ENCODE measurements at places on chromosomes 1 and 21.

DNA sequence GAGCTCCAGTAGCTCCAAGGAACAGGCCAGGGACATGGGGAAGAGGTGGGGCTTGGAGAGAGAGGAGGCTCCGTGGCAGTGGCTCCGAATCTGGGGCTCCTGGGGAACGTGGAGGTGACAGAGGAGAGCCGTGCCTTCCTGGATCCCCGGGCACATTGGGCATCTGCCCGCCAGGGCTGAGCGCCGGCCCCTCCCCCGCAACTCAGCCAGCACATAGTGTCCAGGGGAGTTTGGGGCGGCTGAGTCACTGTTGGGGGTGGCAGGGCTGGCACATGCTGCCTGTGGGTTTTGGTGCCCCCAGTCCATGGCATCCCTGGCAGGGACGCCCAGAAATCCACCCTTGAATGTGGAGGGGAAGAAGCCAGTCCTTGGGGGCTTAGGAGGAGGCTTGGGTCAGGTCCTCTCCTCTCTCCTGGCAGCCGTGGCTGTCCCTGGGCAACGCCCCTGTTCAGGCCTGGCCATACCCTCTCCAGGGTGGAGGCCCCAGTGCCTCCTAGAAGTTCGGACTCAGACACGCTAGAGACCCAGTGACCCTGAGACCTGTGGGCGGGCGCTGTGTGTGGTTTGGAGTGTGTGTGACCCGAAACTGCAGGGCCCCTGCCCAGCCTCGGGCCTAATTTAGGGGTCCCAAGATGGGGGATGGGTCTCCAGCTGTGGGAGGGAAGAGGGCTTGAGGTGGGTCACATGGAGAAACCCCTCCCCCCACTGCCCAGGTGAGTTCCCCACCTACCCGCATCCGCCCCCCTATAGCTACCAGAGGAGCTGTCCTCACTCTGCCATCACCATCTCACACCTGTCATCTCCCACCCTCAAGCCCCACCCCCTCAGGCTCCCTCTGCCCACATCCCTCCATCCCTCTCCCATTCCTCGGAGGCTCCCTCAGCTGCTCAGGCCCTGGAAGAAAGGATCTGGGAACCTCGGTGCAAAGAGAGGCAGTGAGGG is 1.6 kb downstream of the HSPB7 start:
- DNase-seq: no peak

DNA sequence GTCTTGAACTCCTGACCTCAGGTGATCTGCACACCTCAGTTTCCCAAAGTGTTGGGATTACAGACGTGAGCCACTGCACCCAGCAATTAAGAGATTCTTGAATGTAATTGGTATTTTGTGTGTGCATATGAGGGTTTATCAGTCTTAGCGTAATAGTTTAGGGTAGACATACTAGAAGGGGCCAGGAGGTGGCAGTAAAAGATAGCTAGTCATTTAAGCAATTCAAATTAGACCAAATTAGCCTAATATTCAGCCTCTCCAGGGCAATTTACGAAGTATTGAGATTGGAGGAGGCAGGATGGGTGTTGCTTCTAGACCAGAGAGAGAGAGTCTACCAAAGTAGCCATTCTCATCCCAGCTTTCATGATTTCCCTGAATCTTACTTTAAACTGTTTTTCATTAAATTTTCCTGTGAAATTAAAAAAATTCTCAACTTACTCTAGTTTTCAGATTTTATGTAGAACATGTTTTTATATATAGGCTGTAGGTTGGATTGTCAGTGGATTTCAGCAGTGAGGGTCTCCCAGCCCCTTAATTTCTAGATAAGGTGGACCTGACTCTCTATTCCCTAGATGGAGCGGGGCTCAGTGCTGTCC is 119.7 kb downstream of the HHAT start:
- DNase-seq: no peak

DNA sequence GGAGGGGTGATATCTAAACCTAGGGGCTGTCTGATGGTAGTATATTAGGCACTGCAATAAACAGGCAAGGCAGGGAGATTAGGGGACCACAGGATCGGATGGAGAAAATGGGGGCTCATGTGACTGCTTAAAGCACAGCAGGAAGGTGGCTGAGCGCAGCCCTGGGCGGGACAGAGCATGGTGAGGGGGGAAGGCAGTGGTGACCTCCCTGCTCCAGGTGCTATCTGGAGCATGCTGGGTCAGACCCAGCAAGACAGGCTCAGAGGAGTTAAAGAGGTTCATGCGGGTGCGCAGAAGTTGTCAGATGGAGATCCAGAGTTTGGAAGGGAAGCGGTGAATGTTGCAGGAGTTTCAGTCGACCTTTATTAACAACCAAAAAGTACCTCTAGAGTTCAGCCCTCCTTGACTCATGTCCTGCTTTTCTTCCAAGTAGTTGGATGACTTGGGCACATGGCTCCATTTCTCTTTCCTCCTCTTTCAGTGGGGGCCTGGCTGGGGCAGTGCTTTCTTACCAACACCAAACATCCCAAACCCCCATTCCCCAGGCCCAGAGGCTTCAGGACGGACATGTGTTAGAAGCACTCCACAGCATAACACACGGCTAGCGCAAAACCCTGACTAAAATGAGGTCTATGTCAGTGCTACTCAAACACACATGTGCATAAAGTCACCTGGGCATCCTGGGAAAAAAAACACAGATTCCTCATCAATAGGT is 41.5 kb downstream of the CAPN9 start:
- no peak for DNase-seq

- no peak for DNase-seq
These were observed 20.6 kb downstream of the VWA5B1 start for GRCh38 chr1:20311289-20311688.

DNA sequence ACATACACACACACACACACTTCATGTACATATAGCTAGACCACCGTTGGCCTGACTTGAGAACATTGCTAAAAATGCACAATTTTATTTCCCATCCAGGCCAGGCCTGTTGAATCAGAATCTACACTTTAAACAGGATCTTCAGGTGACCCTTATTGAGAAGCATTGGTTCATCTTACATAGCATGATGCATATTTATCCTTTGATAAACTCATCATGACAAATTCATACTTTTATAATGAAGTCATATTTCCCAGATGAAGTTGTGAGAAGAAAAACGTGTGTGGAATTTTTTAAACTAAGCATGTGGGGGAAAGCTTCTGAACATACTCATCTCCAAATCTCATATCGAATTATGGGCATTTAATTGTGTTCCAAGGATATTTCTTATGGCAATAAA is 877.7 kb downstream of the MRPL39 start:
- DNase-seq: peak; percentile 60

GRCh38 chr1:158146165-158146564 is 34.5 kb upstream of the CD1D start:
- DNase-seq: peak; percentile 95

GRCh38 chr1:157803851-157804250 is 16.1 kb downstream of the FCRL1 start:
- no peak for DNase-seq

GRCh38 chr1:163227126-163227525 is 24.4 kb upstream of the RGS5 start:
- no peak for DNase-seq

- peak; percentile 54 for DNase-seq
These were observed 16.2 kb downstream of the AZIN2 start for GRCh38 chr1:33097137-33097611.

- DNase-seq: no peak
These were observed 2.7 kb downstream of the HIVEP3 start for GRCh38 chr1:41915786-41916571.

GRCh38 chr1:23224739-23225648 is 7.7 kb upstream of the HTR1D start:
- DNase-seq: peak; percentile 98

Data from NCI-H226 (cell line).